ENCODE measurements at places on chromosomes 11 and 22. TPM values are rescaled to one million over a fixed set of nuclear protein-coding genes. Genes with fewer than 3 reads are reported as not detected.
A peak's percentile ranks its signal among the peaks of the same experiment; 100 is the strongest.

DNA sequence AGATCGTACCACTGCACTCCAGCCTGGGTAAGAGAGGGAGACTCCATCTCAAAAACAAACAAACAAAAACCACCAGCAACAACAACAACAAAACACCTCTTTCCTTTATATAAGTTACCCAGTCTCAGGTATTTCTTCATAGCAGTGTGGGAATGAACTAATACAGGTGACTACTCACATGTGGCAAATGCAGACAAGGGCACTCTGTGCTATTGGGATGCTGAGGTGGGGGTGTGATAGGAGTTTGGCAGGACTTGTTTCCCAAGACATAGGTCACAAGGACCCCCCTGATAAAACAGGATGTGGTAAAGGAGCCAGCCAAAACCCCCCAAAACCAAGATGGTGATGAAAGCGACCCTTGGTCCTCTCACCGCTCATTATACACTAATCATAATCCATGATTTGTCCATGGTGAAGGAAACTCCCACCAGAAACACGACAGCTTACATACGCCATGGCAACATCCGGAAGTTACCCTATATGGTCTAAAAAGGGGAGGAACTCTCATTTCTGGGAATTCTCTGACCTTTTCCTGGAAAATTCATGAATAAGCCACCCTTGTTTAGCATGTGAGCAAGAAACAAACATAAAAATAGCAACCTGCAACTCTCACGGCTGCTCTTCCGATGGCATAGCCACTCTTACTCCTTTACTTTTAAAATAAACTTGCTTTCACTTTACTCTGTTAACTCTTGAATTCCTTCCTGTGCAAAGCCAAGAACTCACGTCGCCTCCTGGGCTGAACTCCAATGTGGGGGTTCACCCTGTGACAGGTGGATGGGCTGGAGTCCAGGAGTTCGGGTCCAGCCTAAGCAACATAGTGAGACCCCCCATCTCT, 18.8 kb upstream of the INCENP start:
- ATAC-seq, result peak; percentile 84

DNA sequence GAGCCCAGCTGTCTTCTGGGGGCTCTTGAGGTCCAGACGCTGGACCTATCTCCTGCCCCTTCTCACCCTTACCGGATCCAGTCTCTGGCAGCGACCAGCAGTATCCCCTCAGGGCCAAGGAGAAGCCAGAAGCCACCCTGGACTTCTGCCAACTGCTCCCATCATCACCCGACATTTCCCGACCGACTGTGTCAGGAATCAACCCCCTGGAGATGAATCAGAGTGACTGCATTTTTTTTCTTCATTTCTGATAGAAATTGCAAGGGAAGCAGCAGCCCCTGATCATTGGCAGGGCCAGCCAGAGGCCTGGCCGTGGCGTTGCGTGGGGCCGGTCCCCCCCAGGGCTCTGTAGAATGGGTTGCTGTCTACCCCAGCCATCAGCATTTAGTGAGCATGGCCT, 5.2 kb upstream of the LIF start:
- ATAC-seq, result no peak

Gene TRMT2A
- total RNA-seq, result 110 TPM

Gene MAJIN
- 1.1 TPM for total RNA-seq

Gene ADAMTS15
- not detected for total RNA-seq

DNA sequence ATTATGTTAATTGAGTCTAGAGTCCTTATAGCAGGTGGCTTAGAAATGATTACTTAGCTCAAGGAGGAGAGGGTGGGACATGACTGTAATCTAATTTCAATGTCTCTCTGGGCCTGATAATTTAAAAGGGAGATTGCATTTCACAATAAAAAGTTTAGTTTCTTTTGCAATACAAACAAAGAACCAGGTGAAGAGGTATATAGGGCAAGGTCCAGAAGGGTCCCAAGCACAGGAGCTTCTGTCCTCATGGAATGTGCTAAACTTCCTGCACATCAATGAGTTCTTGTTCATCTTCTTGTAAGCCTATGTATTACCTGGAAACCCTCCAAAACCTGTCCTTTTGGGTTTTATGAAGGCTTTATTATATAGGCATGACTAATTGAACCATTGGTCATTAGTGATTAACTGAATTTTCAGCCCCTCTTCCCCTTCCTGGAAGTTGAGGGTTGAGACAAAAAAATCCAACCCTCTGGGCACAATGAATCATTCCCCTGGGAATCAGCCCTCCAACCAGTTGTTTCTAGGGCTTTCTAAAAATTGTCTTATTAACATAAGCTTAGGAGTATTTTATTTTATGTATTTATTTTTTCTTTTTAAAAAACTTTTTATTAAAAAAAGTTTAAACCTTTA, 37.6 kb downstream of the MS4A2 start:
- ATAC-seq, result no peak

DNA sequence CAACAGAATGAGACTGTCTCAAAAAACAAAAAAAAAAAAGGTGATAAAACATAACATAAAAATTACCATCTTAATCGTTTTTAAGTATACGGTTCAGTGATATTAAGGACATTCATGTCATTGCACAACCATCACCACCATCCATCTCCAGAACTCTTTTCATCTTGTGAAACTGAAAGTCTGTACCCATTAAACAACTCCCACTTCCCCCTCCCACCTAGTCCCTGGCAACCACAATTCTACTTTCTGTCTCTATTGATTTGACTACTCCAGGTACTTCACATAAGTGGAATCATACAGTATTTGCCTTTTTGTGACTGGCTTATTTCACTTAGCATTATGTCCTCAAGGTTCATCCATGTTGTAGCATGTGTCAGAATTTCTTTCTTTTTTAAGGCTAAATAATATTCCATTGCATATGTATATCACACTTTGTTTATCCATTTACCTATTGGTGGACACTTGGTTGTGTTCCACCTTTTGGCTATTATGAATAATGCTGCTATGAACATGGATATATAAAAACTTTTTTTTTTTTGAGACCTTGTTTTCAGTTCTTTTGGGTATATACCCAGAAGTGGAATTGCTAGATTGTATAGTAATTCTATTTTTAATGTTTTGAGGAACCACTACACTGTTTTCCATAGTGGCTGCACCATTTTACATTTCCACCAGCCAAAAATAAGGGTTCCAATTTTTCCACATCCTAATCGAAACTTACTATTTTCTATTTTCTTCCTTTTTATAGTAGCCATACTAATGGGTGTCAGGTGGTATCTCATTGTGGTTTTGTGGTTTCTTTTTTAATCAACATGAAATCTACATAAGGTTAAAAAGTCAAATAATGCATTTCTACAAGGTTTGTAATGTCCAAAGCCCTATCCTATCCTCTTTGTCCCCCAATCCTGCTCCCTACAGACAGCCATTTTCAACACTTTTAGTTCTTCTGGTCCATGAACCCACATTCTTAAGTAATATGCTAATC, 23.4 kb upstream of the PIK3C2A start:
- ATAC-seq, result peak; percentile 94

GRCh38 chr11:78647986-78648875, 73.6 kb upstream of the NARS2 start:
- no peak for ATAC-seq

Data from activated T-helper 17 cell treated with anti-CD3 and anti-CD28 coated beads, Interleukin-2, amount 50 U/mL, for 72 hours (primary cell).